T-helper 17 cell (primary cell): ENCODE measurements at places on chromosomes 7 and 10. TPM values are rescaled to one million over a fixed set of nuclear protein-coding genes. Genes with fewer than 3 reads are reported as not detected.

DNA sequence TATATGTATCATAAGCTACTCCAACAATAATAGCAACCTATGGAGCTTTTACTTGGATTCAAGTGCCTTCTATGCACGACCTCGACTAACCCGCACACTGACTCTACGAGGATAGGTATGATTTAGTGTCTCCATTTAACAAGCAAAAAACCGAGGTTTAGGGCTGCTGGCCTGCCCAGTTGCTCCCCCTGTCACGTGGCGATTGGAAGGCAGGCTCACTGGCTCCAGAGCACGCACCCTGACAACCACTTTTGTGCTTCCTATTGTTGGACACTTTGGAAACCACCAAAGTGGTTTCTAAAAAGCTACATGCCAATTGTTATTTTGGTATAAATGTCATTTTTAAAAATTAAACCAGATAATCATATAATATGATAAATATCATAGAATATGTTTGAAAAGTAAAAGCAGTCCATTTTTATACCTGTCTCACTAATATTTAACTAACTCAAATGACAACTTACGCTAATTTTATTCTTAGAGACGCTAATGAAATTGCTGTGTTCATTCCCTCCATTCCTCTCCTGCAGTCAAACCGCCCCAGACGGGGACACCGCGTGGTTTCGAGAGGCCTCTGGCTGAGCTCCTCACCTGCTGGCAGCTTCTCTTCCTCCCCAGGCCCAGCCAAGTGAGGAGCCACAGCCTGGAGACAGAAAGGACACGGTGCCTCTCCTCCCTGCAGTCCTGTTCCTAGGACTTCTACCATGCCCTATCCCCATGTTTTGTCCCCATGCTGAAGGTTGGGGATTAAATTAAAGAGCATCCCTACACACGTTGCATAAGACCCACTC is 22.2 kb upstream of the RHEB start:
- H3K4me3 ChIP-seq, result no peak overlapping the region
- no peaks in the 10 kb centered on the region for H3K36me3 ChIP-seq
- H3K27ac ChIP-seq, result no peak overlapping the region

Gene MOGAT3
- not detected for total RNA-seq

GRCh38 chr10:62755662-62756653 is 48.6 kb upstream of the ADO start:
- peaks cover 23% of the 10 kb centered on the region for H3K4me1 ChIP-seq
- peak overlapping the region; percentile 10 for H3K4me3 ChIP-seq
- H3K27ac ChIP-seq, result peak overlapping the region; percentile 71
- no peak for DNase-seq
- no peaks in the 10 kb centered on the region for H3K27me3 ChIP-seq

GRCh38 chr10:86944907-86945306 is 12.5 kb downstream of the MMRN2 start:
- DNase-seq, result no peak
- no peak overlapping the region for H3K4me3 ChIP-seq
- H3K27ac ChIP-seq, result no peak overlapping the region
- peaks cover 3% of the 10 kb centered on the region for H3K36me3 ChIP-seq

GRCh38 chr10:10996966-10997620 is 20.6 kb upstream of the CELF2 start:
- no peak for DNase-seq
- H3K27me3 ChIP-seq, result peaks cover 48% of the 10 kb centered on the region
- H3K36me3 ChIP-seq, result no peaks in the 10 kb centered on the region
